ENCODE measurements at places on chromosomes 5 and 9.

GRCh38 chr5:133499895-133500294 is 112.4 kb downstream of the FSTL4 start:
- DNase-seq: no peak

- DNase-seq: no peak
These were observed 184.2 kb downstream of the RAB3C start for GRCh38 chr5:58767104-58767503.

- DNase-seq: no peak
These were observed 187.7 kb upstream of the KCNN2 start for GRCh38 chr5:114174131-114174530.

GRCh38 chr9:2263665-2264064 is 248.5 kb downstream of the SMARCA2 start:
- DNase-seq: no peak

Data from thoracic aorta (tissue), 2 donors.